Right renal pelvis (tissue), 4 donors: ENCODE measurements at places on chromosomes 4 and X. TPM values are rescaled to one million over a fixed set of nuclear protein-coding genes. Genes with fewer than 3 reads are reported as not detected.

Gene GPRIN3
- 8.7 TPM for polyA plus RNA-seq

Gene GPC3
- 1,234 TPM for polyA plus RNA-seq

Gene MAGEA8
- 0.14 TPM for polyA plus RNA-seq

Gene ARSJ
- 13.9 TPM for polyA plus RNA-seq

Gene CENPVL2
- polyA plus RNA-seq: 0.27 TPM

Gene LRRC66
- polyA plus RNA-seq: 0.45 TPM

Gene PAGE5
- polyA plus RNA-seq: not detected

GRCh38 chr4:112633477-112634235, 3.1 kb downstream of the ZGRF1 start:
- no peak for DNase-seq

DNA sequence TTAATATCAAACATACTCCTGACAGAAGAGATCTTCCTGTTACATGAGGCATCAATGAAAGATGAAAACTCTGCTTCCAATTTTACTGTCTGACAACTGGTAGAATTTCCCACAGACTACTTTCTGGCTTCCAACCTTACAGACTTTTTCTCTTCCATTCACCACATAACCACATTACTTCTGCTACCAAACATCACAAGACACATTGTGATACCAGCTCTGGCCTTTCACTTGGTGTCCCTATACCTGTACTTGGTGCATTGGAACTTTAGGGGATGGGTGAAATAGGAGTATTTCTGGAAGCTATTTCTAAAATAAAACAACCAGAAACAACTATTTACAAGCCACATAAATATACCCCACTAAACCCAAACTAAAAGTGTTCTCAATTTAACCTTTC, 20.5 kb downstream of the AMTN start:
- no peak for DNase-seq

GRCh38 chrX:135295944-135296305, 13.4 kb upstream of the ETDC start:
- DNase-seq: no peak

DNA sequence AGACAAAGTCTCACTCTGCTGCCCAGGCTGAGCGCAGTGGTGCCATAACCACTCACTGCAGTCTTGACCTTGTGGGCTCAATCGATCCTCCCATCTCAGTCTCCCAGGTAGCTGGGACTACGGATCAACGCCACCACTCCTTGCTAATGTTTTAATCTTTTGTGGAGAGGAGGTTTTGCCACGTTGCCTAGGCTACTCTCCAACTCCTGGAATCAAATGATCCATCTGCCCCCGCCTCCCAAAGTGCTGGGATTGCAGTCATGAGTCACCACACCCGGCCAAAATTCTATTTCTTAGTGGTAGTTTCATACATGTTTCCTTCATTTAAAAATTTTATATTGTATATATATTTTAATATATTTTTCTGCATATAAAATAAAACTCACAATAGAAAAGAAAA, 125.8 kb upstream of the CLNK start:
- no peak for DNase-seq

DNA sequence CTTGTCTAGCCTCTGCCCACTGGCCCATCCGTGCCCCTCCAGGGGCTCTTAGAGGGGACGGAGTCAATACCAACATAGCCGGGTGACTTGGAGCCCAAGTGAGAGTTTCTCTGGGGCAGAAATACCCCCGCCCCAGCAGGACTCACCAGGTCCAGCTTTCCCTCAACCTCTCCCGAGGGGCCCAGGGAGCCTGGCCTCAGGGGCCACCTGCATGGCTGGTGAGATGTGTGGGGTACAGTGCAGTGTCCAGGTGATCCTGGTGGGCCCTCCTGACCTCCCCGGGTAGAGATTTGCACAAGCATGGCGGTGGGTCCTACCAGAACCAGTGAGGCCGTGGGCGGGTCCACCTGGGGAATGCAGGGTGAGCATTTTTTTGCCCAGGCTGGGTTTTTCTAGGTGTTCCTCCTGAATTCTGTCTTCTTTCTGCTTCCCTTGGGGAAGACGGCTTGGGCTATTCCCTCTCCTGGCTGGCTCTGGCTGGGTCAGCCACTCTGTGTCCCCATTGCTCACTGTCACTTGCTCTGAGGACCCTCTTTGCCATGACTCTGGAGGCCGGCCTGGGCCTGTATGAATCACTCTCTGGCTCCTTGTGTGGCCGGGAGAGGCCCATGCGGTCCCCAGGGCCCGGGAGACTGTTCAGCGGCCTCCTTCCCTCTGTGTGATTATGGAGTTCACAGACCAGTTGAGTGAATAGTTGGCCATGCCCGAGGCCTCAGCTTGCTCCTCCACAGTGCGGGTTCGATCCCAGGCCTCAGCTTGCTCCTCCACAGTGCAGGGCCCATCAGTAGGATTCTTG, 71.0 kb upstream of the NKX1-1 start:
- no peak for DNase-seq

- no peak for DNase-seq
These were observed 1.6 kb upstream of the SH3RF1 start for GRCh38 chr4:169272265-169272886.

GRCh38 chrX:123682186-123682585, 50.7 kb downstream of the THOC2 start:
- DNase-seq: no peak

DNA sequence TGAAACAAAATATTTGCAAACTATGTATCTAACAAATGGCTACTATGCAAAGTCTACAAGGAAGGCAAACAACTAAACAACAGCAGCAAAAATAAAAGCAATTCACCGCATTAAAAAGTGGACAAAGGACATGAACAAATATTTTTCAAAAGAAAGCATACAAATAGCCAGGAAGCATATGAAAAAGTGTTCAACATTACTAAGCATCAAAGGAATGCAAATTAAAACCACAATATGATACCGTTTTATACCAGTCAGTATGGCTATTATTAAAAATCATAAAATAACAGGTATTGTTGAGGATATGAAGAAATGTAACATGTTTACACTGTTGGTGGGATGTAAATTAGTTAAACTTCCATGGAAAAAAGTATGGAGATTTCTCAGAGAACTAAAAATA, 1106.7 kb downstream of the PDHA2 start:
- DNase-seq: no peak

- no peak for DNase-seq
These were observed 12.9 kb upstream of the MAGEA10 start for GRCh38 chrX:152151256-152151655.

GRCh38 chrX:133796282-133796681, 189.1 kb downstream of the GPC3 start:
- DNase-seq: no peak

- no peak for DNase-seq
These were observed 63.5 kb upstream of the EMCN start for GRCh38 chr4:100581337-100581736.

- DNase-seq: no peak
These were observed 28.5 kb upstream of the LIMCH1 start for GRCh38 chr4:41509451-41509866.

- DNase-seq: no peak
These were observed 1.2 kb downstream of the FAM241A start for GRCh38 chr4:112146502-112146813.

GRCh38 chr4:185259719-185260118, 50.3 kb downstream of the SNX25 start:
- no peak for DNase-seq

- no peak for DNase-seq
These were observed 493 bp upstream of the KCNIP4 start for GRCh38 chr4:21949073-21949457.

- no peak for DNase-seq
These were observed 20.1 kb upstream of the CSF2RA start for GRCh38 chrX:1248331-1249061.
